ENCODE measurements at places on chromosomes 3 and 15.

- ATAC-seq = no peak
Observed at GRCh38 chr15:95840004-95840403, 490.5 kb upstream of the NR2F2 start.

DNA sequence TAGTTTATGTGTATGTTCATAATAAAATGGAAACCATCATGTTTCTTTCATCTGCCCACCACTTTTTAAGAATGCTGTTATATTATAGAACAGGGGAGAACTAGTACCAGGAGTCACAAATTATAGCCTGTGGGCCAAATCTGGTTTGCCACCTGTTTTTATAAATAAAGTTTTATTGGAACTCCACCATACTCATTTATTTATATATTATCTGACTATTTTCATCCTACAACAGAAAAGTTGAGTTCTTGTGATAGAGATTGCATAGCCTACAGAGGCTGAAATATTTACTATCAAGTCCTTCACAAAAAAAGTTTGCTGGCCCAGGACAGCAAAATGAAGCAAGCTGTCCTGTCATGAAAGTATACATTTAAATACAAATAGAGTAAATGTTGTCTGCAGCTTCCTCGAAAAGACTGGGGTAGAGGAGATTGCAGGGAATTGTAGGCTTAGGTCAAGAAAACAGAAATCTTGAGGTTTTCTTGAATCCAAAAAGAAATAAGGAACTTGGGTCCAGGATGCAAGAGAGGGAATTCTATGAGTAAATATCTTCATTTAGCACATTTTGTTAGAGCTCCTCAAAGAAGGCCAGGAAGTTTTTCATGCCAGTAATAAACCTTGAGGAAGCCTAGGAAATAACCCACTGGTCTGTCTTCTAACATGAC, 41.1 kb downstream of the FILIP1L start:
- ATAC-seq = peak; percentile 5

DNA sequence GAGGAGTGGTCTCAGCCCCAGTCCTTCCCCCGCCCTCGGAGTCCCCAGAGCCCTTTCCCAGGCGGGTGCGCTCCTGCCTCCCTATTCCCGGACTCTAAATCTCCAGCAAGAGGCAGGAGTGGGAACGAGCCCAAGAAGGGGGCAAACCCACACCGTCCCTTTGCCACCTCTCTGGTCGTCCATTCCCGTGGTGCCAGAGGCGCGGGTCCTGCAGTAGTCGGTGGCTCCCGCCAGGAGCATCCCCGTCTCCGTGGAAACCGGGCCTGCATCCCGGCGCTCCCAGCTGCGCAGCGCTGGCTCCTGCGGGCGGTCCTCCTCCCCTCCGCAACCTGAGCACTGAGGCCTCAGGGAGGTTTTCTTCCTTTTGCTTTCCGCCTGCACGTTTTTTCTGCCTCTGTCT, 44.8 kb downstream of the LHFPL4 start:
- ATAC-seq = no peak

- ATAC-seq = no peak
Observed at GRCh38 chr15:42147431-42147735, 9.1 kb downstream of the PLA2G4F start.

- no peak for ATAC-seq
Observed at GRCh38 chr3:62187022-62187431, 186.3 kb downstream of the FEZF2 start.

DNA sequence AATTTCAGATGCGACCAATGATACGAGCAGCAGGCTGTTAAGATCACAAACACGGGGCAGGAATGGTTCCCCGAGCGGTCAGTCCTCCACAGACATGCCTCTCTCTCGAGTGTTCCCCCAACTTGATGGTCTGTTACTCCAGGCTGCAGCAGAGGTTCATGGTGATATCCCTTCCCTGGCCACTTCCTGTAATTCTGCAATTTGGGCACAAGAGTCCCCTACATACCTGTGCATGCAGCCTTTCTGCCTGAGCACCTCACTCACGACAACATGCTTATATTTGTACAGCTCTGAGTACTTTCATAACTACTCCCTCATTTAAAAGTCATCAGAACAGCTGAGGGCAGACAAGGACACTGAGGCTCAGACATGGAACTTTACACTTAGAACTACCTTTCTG, 408.1 kb upstream of the NR2F2 start:
- ATAC-seq = no peak

- ATAC-seq = no peak
Observed at GRCh38 chr3:38707730-38708129, 58.2 kb upstream of the SCN5A start.

DNA sequence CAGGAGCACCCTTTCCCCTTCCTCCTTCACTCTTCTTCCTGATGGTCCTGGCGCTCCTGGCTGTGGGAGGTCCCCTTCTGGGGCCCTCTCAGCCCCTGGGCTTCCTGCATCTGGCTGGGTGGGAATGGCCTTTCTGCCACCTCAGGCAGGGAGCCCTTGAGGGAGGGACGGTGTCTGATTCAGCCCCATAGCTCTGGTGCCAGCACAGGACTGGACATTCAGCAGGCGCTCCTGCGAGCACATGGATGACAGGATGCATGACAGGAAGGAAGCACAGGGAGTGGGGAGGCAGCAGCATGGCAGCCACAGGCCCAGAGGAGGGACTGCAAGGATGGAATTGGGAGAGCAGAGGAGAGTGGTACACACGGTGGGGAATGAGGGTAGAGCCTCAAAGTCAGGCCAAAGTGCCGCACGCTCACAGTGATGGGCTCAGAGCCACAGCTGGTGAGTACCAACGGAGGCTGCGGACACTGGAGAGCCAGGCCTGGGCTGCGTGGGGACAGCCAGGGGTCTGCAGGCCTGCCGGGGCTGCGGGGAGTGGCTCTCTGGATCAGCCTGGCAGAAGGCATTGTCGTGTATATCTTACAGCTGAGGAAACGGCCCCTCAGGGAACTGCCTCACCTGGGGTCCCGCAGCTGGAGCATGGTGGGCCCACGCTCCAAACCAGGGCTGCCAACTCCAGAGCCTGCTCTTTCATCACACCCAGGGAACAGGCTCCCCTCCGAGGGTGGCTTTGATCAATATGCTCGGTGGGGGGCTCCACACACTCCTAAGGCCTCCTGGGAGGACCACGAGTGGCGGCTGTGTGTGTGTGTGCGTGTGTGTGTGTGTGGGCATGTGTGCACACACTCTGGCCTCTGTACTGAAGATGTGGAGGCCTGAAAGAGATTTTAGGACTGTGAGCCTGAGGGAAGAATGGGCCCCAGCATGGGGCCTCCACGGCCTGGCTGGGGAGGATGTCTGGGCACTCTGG, 51.4 kb upstream of the CTSH start:
- ATAC-seq = no peak

DNA sequence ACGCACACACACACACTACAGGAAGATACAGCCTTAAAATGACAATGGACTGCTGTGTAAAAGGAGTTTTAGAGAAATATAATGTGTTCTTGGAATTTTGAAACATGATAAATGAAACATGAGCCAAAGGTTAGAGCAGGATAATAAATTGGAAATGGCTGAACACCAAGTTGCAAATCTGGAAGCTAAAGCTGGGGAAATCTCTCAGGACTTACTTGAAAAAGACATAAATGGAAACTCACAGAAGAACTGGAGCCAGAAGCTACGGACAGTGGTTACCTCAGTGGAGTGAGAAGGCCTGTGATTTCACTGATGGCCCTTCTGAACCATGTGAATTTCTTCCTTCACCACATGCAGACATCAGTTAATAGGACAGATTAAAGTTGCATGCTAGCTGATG, 37.3 kb upstream of the ATP10A start:
- no peak for ATAC-seq

DNA sequence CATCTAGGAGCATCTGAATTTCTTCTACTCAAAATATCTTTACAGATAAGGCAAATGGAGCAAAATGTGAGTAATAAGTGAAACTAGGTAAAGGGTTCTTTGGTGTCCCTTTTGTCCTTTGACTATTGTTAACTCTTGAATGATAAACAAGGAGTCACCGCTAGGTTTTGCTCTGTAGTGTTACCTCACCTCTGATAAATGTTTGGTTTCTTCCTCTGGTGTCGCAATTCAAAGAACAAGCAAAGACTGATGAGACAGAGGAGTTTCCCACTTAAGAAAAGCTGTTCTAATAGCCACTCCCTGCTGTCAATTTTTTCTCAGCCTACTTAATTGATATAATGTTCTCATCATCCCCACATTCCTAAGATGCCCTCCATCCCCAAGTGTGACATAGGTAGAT, 925.9 kb downstream of the IGSF11 start:
- no peak for ATAC-seq

GRCh38 chr3:112002096-112002971, 3.6 kb downstream of the TAGLN3 start:
- peak; percentile 89 for ATAC-seq

DNA sequence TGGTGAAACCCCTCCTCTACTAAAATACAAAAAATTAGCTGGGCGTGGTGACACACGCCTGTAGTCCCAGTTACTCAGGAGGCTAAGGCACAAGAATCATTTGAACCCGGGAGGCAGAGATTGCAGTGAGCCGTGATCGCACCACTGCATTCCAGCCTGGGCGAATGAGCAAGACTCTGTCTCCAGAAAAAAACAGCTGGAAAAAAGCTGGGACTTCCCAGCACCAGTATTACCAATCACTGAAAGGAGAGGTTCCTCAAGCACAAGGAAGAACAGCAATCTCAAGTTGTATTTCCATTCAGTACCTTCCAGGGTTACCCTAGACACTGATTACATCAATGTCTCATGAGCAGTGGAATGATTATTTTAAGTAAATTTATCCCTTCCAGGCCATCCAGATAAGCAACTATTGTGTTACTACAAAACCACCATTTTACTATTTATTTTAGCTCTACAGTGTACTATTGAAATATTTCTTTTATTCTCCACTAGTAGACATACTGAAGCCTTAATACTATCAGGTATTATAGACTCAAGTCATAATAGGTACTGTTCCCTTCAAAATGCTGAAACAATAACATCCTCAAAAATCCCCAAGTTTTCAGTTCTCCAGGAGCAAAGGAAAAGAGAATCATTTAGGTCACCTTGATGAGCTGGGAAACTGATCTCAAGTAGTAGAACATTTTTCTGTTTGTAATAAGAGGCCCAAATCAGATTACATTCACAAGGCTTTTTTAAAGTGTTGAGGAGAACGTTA, 54.8 kb upstream of the VGLL4 start:
- no peak for ATAC-seq

- ATAC-seq = no peak
Observed at GRCh38 chr3:57382933-57383332, 90.4 kb upstream of the ASB14 start.

All from activated T-helper 17 cell treated with anti-CD3 and anti-CD28 coated beads, Interleukin-2, amount 50 U/mL, for 72 hours (primary cell).